ENCODE measurements at places on chromosomes 7 and 10.

GRCh38 chr10:12785415-12785831 is 216.1 kb downstream of the CCDC3 start:
- no peak for DNase-seq

DNA sequence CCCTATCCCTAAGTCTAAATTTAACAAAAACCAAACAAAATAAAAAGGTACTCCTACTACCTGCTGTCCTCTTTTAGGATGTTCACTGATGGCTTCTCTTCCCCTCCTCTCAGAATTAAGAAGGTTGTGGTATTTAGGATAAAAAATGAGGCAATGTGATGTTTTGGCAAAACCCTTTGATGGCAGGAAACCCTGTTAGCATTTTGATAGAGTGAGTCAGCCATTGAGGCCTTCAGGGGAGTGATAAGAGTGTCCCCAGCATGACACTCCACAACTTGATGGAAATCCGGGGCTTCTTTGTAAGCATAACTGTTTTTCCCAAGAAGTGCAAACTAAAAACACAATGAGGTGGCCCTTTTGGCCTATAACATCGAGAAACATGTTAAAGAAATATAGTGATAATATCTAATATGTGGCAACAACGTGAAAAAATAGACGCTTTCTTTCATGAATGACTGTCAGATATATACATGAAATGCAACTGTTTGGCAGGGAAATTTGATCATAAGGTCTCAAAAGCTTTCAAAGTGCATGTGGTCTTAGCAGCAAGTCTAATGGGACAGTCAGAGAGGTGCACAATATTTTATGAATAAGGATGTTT is 55.0 kb downstream of the PRTFDC1 start:
- DNase-seq, result no peak

DNA sequence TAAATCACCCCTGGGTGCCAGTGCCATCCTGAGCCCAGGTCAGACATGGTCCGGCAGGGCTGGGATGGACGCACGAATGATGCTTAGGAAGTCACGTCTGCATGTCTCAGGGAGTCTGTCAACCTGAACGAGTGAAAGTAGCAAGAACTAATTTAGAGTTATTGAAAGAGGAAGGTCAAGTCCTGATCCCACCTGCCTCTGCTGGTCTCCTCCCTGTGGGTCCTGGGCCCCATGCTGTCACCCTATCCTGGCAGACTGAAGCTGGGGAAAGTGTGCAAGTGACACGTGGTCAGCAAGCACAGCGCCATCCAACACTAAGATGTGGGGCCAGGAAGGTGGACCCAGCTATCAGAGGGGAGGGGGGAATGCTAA is 26.1 kb upstream of the GRID1 start:
- no peak for DNase-seq

GRCh38 chr10:93123766-93124165 is 50.1 kb downstream of the CYP26A1 start:
- no peak for DNase-seq

DNA sequence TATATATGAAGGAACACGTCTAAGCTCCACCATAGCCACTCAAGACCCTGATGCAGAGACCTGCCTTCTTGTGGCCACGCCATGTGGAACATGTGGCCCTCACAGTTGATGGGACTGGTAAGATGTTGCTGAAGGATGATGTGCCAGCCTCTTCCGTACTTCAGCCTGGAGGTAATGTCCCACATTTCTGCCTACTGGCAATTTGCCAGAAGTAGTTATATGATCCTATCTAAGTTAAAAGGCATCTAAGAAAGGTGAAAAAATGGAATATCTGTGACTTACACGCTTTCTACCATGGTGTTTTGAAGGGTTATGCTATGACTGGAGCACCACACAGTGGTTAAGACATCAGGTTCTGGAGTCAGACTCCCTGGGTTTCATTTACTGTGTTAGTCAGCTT is 948.7 kb upstream of the GHITM start:
- DNase-seq, result no peak

DNA sequence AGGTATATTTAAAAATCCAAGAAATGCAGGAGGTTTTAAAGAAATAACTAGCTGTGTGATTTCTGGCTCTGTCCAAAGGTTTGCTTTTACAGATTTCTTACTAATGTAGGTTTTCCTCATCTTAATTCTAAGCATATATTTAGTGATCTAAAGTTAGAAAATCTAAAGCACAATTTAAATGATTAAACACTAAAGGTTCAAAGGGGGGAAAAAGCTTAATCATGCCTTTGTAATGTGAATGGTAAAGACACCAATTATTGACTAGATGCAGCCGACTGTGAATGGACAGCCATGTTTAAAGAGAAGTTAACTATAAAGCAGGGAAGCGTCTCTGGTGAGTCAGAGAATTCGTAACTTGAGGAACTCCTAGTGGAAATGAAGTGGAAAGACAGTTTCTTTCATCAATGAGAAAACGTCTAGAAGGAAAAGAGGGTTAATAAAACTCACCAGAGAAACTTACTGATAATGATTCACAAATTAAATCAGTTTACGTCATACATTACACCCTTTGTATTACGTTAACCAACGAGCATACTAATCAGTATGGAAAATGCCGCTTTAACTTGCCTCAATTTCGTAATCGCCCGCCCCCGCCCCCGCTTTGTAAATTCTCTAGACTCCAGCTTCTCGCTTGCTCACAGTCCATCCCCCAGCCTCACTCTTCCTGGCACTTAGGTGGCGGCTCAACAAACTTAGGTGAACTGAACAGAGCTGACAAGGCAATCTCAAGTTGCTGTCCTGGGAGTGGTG is 1.1 kb upstream of the HBP1 start:
- DNase-seq, result peak; percentile 53

DNA sequence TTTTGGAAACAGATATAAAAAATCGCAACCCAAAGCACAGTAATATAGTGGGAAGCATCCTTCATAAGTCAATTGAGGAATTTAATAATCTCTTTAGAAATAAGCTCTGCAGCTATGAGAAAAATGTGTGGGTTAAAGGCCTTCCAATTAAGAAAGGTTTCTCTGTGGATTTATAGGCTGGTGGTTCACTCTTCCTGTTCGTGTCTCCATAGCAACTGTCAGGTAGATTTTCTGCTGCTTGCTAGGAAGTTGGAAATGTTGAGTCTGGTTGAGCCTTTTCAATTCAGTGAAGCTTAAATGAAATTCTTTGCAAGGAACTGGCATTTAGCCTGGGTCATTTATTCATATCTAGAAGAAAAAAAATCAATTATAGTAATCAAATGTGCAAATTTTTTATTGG is 652.8 kb upstream of the CELF2 start:
- DNase-seq, result no peak

DNA sequence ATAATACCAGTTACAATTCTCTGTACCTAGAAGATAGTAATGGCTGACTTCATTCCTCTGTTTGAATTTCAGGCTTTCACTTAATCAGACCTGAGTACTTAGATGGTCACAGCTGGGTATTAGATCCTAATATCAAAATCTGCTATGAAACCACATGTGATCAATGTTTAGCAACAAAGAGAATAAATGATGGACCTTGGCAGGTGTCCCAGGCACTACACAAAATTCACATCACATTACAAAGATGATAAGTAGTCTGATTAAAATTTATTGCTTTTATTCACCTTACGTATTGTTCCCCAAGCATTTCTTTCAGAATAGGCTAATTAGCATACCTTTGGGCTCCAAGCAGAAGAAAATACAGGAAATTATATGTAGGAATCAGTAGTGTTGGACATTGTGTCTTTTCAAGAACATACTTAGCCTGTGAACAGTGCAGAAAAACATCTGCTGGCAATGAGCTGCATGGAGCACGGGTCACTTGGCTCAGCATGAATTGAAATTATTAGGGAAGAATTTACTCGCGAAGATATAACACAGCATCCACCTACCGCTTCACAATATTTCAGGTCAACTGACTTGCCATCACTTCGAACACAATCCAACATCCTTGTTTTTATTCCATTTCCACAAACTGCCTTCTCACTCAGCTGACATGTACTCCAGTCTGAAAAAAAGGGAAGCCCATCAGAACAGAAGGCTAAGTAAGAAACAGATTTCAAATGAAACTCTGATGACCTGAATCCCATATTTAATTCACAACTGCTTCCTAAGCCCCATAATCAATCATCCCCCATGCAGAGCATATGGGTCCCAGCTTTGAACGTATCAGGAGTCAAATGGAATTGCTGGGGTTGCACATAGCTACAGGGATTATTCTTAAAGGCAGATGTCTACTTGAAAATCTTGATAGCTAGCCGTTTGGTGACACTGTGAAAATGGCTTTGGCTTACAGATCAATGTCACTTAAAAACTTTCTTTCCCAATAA is 421.0 kb downstream of the THSD7A start:
- DNase-seq, result peak; percentile 48

DNA sequence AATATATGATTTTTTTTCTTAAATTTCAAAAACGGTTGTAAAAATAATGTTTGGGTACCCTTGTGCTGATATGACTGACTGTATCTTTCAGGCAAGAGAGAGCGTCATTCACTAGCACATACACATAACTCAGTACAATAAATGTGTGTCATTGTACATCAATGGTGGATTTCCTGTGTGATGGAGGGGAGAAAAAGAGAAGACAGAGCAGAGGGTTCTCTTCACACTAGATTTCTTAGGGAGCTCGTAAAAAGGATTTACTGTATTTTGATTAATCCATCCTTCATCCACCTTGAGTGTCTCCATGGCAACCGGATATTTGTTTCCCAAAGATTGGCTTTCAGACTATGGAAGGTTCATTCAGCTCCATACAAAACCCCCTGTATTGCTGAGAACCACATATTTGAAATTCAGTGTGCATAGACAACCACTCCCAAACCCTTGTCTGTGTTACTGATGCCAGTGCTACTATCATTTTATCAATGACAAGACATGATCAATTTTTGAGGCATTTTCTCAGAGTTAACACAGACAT is 150.6 kb downstream of the AKR1D1 start:
- no peak for DNase-seq

- DNase-seq, result peak; percentile 74
These were observed 42.9 kb upstream of the BHLHA15 start for GRCh38 chr7:98168181-98168903.

DNA sequence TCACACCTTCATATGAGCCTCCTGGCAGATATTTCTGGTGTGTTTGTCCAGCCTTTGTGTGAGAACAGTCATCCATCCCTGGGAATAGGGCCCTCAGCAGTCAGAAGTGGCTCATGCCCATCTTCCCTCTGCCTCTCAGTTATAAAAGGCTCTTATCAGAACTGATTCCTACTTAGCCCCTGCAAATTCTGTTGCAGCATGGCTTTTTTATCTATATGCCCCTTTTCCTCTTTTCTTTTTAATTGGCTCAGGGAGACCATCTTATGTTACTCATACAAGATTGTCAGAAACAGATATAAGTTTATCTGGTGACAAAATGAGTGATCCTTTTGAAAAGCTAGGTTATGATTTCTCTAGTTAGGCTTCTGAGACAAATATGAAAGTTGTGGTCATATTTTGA is 194.1 kb downstream of the CREB5 start:
- no peak for DNase-seq

- no peak for DNase-seq
These were observed 12.8 kb upstream of the FMC1 start for GRCh38 chr7:139328375-139328774.

DNA sequence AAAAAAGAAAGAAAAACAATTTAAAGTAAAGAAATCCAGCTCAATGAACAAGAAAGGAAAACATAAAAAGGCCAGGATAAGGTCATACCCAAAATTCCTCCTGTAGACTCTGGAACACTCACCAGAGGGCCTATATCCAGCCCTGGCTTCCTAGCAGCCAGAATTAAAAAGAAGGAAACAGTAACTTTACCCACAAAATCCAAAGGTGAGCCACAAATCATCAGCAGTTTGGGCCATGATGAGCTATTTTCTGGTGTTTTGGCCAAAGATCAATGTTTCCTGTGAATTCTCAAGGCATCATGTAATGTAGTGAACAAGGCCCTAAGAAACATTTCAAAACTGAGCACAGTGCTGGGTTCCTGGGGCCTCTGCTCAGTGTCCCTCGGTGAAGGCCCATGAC is 87.8 kb downstream of the LARP4B start:
- no peak for DNase-seq

GRCh38 chr10:121702351-121703320 is 104.4 kb upstream of the FGFR2 start:
- DNase-seq, result no peak

Data from COR-L47 (cell line).